Stimulated activated CD4-positive, alpha-beta T cell treated with anti-CD3 and anti-CD28 coated beads, Interleukin-1b, Interleukin-23, amount 100 ng/mL, for 1 hour (primary cell): ENCODE measurements at places on chromosomes 5 and 9.

GRCh38 chr5:320524-321229, 837 bp upstream of the AHRR start:
- no peak for DNase-seq

GRCh38 chr5:176994460-176995121, 12.0 kb downstream of the UIMC1 start:
- DNase-seq = no peak

DNA sequence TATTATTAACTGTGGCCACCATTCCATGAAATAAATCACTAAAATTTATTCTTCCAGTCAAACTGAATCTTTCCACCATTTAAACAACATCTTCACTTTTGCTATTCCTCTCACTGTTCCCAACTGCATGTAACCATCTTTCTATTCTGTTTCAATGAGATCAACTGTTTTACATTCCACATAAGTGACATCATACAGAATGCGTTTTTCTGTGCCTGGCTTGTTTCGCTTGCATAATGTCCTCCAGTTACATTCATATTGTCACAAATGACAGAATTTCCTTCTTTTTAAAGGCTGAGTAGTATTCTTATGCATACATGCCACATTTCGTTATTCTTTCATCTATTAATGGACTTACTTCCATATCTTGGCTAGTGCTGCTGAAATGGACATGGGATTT, 738.2 kb downstream of the SEMA5A start:
- no peak for DNase-seq

DNA sequence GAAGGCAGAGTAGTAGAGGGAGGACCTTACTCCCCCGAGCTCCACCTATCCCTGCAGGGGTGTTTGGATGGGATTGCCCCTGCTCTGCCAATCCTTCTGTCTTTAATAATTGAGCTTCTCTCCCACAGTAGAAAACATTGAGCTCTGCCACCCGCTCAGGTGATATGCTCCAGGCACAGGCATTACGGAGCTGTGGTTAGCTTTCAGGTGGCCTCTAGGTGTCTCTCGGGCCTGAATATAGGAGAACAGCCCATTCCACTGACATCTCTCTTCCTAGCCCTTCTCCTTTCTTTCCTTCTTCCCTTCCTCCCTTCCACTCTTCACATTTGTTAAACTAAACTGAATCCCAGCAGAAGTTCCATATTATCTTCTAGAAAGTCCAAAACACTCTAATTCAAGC, 203.4 kb downstream of the SYK start:
- DNase-seq = no peak

DNA sequence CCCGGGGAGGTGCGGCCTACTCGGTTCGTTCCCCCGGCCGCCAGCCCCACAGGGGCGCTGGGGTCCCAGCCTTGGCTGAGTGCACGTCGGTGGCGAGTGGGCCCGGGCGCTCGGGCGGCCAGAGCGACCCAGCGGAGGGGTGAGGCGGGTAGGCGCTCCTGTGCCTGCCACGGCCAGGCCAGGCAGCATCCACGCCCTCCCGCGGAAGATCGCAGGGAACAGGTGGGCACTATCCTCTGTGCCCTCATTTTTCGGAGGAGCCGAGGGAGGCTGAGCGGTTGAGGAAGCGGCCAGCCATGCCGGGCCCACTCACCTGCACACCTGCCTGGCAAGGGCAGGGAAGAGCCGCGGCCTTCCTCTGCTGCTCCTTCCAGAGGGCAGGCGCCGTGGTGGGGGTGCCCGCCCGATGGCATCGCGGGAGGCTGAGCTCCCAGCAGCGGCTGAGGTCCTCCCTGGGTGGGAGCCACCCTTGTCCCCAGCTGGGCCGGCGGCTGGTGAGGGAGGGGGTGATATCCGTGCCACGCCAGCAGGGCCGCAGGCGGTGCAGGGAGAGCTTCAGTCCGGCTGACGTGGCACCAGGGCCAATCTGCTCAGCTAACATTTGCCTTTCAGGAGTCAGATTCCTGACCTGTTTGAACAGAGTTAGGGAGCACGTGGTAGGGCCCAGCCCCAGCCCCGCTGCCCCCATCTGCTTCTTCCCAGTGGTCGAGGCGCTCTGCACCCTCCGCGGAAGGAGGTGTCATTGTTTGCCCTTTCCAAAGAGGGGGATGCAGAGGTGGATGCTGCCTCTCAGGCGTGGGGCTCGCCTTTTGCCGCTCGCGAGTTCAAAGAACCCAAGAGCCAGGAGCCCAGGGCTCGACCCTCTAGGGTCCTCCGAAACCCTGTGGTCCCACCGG, 1.6 kb upstream of the SEC16A start:
- no peak for DNase-seq

- no peak for DNase-seq
These were observed 661.6 kb upstream of the C9orf72 start for GRCh38 chr9:28234894-28235277.

- DNase-seq = no peak
These were observed 2.6 kb upstream of the CCNI2 start for GRCh38 chr5:132744659-132745058.

DNA sequence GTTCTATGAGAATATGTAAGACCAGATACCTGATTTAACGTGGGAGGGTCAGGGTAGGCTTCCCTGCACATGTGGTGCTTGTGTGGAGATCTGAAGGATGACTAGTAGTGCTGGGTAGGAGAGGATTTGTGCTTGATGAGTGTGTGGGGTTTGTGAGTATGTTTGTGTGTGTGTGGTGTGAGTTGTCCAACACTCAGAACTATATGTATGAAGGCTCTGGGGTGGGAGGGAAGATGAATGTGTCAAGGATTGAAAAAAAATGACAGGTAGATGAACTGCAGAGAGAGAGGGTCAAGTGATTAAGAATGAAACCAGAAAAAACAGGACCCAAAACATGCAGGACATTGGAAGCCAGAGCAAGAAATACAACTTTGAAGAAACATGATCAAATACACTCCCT, 154.6 kb upstream of the NR3C1 start:
- no peak for DNase-seq

DNA sequence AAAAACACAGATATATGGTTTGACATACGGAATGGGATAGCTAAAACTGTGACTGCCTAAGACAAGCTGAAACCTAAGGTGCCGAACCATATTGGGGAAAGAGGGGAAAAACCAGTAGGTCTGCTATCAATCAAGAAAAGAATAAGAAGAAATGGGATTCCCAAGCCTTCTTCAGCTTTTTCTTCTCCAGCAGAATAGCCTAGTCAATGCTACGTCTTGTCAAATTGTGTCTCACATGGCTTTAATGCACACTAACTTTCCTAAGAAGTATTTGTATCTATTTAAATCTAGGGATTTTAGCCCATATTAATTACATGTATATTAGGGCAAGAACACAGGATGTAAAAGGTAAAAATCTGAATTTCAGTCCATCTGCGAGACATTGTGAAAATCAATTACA, 797 bp upstream of the FBXO38 start:
- DNase-seq = no peak

GRCh38 chr5:163995206-163995605, 489.8 kb downstream of the MAT2B start:
- DNase-seq = no peak

DNA sequence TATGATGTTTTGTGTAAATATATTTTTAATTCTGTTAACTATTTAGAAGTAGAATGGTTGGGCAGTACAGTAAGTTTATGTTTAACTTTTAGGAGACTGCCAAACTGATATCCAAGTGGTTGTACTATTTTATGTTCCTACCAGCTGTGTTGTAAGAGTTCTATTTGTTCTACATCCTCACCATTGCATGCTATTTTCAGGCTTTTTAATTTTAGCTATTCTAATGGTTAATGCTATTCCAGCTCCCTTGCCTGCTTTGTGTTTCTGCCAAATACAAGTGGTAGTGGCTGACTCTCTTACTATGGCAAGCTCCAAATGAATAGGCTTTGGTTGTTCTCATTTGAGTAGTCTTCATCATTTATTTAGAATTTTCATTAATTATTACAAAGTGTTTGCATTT, 476.4 kb downstream of the KIF4B start:
- DNase-seq = no peak

GRCh38 chr9:98930792-98931191, 12.9 kb upstream of the COL15A1 start:
- DNase-seq = no peak

DNA sequence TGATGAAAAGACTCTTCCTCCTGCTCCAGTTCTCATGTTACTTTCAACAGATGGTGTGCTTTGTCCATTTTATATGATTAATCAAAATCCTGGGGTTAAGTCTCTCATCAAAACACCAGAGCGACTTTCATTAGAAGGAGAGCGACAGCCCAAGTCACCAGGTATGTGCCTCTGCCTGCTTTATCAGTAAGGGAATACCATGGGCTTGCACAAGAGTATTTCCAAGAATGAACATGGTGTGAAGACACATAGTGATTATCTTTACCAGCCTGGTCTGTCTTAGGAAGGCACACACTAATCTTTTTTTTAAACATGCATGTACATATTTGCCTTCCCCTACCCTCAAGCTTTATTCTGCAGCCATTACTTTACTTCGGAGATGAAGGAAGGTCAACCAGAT, 15.2 kb downstream of the NUP214 start:
- DNase-seq = no peak

GRCh38 chr9:101235105-101235866, 149.5 kb downstream of the BAAT start:
- no peak for DNase-seq

DNA sequence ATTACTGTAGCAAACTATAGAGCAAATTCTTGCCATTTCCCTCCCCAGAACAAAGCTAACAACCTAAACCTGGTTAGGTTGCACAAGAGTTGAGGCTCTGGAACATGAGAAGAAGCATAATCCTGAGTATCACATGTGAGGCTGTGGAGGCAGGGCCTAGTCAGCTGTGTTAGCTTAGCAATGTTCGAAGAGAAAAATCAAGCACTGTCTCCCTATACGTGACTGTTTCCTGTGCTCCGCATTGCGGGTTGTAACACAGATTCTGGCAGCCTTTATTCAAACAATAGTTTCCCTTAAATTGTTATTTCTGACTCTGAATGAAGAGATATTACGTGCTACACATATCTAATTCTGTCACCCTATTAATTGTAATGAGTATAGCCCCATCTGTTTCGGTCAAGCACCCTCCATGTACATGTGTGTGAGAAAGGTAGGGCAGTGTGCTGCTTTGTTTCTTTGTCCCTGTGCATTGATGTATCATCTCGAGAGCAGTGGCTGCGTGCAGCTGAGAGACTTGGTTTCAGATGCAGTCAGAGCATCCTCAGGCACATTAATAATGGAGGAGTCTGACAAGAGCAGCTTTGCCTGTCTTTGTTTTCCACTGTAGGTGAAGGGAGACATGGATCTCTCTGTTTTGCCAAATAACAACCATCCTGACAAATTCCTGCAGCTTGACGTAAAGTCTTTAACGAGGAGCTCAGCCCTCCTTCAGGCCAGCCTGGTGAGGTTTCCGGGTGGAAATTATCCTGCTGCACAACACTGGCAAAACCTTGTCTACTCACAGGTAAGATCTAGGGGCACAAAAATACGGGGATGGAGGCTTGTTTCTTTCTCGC, at the start of gene MINAR2:
Gene MINAR2, plus strand, starts transcription at position 523 of the 836 bp plus-strand sequence. Its CDS starts 97 bp downstream, at position 620.
- no peak for DNase-seq

- DNase-seq = no peak
These were observed 100.7 kb upstream of the TRPC7 start for GRCh38 chr5:136466041-136466415.

GRCh38 chr5:171713152-171713551, 72.5 kb upstream of the SMIM23 start:
- no peak for DNase-seq

DNA sequence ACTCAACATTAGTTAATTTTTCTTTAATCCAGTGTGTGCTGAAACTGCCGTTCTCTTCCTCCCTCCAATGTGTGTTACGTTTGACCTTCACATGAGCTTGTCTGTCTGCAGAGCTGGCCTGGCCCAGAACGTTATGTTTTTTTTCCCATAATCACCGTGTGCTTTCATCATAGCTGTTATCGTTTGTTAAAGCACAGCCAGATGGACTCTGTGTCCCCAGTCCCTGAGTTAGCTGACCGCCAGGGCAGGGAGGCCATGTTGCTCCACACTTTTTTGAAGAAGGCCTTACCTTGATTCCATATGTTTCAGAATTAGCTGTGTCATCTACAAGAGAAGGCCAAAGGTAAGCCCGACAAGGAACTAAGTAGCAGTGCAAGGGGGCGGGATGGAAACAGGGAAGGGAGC, 55.7 kb downstream of the HSD17B3 start:
- no peak for DNase-seq

GRCh38 chr9:113705928-113706519, 170.1 kb upstream of the ZNF618 start:
- no peak for DNase-seq

DNA sequence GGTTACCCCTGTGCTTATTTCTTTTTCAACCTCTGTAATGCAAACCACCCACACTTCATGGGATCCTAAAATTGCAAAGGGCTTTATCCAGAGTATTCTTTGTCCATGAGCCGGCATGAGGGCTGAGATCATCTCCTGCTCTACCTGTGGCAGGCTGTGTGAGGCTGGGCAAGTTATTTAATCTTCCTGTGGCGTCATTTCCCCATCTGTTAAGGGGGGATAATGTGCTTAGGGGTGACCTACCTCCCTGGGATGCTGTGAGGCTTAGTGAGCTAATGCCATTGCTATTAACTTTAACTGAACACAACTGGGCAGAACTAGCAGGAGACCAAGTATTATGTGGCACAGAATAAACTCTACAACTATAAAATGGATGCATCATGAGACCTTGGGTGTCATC, 17.0 kb downstream of the FRMPD1 start:
- no peak for DNase-seq

DNA sequence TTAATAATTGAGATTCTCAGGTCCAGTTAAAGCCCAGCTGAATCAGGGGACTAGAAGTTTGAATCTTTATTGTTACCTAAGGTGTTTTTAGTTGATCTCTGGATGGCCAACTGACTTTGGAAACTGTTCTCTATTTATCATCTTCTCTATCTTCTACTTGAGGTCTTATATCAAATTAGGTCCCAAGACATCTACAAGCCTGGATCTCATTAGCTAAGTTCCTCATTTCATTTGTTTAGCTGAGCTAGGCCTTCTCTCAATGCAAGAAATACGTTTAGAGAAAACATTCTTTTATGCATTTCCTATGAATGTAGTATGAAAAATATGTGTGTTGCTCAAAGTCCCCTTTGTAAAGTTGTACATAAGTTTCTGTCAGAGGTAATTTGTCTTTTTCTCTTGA, 196.6 kb downstream of the PTTG1 start:
- DNase-seq = no peak

DNA sequence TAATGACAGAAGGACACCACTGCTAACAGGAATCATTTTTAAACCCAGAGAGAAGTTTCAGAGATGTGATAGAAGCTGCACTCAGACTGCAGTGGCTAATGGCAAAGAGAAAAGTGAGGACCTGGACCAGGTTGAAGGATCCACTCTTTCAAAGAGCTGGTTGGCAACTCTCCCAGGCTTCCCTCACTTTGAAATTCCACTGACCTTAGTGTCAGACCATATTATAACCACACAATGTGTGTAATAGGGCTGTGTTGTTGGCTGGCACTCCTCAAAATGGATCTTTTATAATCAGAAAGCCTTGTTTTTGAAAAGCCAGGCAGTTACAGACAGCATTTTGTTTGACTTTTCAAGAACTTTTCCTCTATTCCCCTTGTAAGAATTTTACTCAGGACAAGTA, 280.7 kb downstream of the PRELID2 start:
- no peak for DNase-seq
